ENCODE measurements at places on chromosomes 5 and 9.

GRCh38 chr5:64180661-64181343 lies 15.2 kb downstream of the RNF180 start:
- DNase-seq, result no peak

DNA sequence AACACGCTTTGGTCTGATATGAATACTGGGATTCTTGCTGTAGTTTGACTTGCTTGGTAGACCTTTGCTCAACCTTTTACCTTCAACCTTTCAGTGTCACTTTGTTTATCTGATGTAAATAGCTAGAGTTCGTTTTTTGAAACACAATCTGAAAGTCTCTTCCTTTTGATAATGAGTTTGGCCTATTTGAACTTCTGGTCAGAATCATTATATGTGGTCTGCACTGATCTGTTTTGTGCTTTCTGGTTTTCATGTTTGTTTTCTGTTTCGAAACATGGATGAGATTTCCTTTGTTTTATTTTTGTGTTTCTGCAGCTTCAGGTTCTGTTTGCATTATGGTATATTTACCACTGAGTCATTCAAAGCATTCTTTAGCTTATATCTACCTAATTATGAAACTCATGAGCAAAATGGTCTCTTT lies 217.5 kb downstream of the GABBR2 start:
- DNase-seq, result no peak

DNA sequence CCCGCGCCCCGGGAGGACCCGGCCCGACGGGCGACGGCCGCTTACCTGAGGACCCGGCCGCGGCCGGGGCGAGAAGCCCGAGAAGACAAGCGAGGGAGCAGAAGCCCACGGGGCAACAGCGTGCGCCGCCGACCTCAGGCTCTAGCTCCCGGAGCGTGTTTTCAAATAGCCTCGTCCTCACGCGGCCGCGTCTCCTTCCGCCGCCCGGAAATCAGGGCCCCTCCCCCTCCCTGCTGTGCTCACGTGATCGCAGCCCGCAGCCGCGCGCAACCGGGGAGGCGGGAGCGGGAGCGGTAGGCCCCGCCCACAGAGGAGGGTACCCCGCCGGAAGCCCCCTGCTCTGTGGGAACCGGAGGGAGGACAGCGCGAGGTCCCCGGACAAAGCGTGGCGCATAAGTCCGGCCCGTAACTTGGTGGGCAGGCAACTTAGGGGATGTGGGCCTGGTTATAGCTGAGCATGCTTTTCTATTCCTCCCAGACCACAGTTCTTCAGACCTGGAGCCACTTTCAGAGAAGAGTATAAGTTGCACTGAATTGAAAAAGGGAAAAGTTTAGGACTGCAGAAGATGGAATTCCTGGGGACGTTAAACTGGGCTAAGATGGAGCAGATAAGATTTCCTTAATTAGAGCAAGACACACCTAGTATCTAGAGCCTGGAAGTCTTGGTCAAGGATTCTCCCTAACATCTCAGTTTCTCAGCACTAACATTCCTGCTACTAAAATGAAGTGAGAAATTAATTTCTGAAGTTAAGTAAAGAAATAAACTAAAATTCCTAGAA lies at the start of gene TEX10:
TEX10 (minus strand) TSS at position 216 of the 779 bp plus-strand sequence. CDS start 3,579 bp downstream, outside the sequence.
- DNase-seq, result peak; percentile 81

- peak; percentile 55 for DNase-seq
Measured at GRCh38 chr9:27726244-27727081, 153.2 kb upstream of the C9orf72 start.

Data from IMR-90 (cell line).